D341Med (cell line): ENCODE measurements at places on chromosomes 5 and 9.

GRCh38 chr9:124348831-124349230 is 66.4 kb downstream of the PSMB7 start:
- DNase-seq: no peak

GRCh38 chr5:45642370-45642769 is 53.8 kb downstream of the HCN1 start:
- no peak for DNase-seq

GRCh38 chr9:133124907-133125275 is 3.9 kb upstream of the RALGDS start:
- DNase-seq: no peak

DNA sequence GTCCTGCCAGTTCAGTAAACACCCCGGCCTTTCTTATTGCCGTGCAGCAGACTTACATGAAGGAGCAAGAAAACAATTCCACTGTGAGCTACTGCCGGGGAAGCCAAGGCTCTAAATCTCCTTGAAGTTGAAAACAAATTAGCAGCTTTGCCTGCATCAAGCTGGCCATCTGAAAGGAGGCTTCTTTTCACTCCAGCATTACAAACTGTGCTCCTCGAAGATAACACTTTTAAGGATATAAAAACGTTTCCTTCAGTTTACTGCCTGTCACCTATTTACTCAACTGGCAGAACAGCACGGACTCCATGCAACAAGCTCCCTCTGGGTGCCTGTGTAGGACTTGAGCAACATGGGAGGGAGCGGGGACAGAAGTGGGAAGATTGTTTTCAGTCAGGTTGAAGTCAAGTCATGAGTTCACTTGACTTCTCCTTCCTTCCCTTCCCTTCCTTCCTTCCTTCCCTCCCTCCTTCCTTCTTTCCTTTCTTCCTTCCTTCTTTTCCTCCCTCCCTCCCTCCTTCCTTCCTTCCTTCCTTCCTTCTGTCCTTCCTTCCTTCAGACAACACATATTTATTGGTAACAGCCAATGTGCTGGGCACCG is 67.4 kb downstream of the ZNF608 start:
- DNase-seq: no peak
